ENCODE measurements at places on chromosomes 7 and 10.

DNA sequence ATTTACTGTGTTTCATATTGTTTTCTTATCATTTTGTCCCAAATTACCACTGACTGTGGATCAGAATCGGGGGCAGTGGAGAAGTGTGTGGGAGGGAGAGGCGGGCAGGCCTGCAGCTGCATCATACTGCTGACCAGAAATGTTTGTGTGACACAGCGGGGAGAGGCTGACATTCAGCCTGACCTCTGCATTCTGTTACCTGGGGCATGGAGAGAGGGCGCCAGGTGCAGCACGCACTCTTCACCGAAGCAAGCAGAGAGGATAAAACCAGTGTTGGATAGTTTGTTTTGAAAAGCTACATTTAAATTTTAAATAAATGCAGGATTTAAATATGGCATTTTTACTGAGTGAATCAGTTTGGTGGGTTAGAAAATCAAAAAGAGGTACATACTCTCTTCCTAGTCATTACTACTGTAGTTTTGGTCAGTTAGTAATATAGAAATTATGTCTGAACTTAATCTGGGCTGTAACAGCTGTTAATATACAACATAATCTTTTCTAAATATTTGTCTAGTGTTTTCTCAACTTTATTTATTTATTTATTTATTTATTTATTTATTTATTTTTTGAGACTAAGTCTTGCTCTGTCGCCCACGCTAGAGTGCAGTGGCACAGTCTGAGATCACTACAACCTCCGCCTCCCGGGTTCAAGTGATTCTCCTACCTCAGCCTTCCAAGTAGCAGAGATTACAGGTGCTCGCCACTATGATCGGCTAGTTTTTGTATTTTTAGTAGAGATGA is 8.8 kb upstream of the STMP1 start:
- DNase-seq: no peak

- DNase-seq: no peak
Measured at GRCh38 chr7:39451901-39452300, 114.3 kb upstream of the YAE1 start.

- DNase-seq: no peak
Measured at GRCh38 chr10:72276421-72277339, 3.0 kb downstream of the DDIT4 start.

GRCh38 chr7:138477581-138477980 is 17.5 kb downstream of the TRIM24 start:
- no peak for DNase-seq

DNA sequence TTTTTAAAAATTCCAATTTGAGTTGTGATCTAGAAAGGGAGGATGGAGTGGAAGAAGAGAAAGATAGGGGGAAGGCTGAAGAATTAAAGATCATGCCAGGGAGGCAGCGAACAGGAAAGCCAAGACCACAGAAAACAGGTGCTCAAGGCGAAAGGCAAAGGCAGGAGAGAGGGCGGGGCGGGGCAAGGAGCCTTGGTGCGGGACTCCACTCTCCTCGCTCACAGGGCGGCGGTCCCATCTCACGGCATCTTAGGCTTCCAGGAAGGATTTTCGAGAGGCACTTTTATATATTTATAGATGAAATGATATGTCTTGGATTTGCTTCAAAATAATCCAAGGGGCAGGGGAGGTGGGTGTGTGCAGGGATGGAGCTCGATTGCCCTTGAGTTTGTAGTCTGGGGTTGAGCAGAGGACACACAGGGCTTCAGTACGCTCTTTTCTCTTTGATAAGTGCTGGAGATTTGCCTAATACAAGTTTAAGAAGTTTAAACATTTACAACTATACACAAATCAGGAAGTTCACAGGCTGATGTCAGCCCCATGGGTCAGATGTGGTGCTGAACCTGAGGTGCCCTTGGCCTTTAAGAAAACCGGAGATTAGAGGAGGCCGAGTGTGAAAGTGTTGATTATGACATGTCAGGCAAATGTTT is 161.1 kb downstream of the PRKAG2 start:
- DNase-seq: no peak

DNA sequence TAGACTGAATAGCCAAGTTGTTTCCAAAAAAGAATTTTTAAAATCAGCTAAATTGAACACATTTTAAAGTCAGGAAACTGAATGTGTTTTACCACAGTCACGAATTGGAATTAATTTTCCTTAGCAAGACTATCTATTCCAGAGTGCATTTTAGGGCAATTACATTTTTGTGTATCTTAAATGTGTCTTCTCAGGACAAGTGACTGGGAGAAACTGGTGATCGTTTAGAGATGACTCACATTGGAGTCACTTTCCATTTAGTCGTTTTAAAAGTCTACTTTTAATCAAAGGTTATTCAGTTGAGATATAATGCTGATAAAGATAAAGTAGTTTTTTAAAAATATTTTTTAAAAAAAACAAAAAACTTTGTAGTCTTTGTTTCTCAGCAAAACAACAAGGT is 191.7 kb upstream of the SLC26A5 start:
- DNase-seq: no peak

DNA sequence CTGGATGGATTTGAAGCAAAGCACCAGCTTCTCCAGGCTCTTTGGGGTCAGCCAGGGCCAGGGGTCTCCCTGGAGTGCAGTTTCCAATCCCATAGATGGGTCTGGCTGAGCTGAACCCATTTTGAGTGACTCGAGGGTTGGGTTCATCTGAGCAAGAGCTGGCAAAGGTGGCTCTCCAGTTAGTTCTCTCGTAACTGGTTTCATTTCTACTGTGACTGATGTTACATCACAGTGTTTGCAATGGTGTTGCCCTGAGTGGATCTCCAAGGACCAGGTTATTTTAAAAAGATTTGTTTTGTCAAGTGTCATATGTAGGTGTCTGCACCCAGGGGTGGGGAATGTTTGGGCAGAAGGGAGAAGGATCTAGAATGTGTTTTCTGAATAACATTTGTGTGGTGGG is 14.2 kb downstream of the LEP start:
- no peak for DNase-seq

DNA sequence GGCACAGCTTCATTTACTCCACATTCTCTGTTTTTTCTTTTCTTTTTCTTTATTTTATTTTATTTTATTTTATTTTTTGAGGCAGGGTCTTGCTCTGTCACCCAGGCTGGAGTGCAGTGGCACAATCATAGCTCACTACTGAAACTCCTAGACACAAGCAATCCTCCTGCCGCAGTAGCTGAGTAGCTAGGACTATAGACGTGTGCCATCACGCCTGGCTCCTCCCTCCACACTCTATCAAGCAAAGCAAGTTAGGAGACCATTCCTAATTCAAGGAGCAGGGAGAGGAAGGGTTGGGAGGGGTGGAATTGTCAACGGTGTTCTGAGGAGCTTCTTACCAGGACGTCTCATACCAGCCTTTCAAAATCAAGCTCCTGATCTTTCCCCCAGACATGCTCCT is 52.4 kb downstream of the OAT start:
- DNase-seq: no peak

GRCh38 chr10:34484164-34484563 is 330.9 kb downstream of the PARD3 start:
- no peak for DNase-seq

DNA sequence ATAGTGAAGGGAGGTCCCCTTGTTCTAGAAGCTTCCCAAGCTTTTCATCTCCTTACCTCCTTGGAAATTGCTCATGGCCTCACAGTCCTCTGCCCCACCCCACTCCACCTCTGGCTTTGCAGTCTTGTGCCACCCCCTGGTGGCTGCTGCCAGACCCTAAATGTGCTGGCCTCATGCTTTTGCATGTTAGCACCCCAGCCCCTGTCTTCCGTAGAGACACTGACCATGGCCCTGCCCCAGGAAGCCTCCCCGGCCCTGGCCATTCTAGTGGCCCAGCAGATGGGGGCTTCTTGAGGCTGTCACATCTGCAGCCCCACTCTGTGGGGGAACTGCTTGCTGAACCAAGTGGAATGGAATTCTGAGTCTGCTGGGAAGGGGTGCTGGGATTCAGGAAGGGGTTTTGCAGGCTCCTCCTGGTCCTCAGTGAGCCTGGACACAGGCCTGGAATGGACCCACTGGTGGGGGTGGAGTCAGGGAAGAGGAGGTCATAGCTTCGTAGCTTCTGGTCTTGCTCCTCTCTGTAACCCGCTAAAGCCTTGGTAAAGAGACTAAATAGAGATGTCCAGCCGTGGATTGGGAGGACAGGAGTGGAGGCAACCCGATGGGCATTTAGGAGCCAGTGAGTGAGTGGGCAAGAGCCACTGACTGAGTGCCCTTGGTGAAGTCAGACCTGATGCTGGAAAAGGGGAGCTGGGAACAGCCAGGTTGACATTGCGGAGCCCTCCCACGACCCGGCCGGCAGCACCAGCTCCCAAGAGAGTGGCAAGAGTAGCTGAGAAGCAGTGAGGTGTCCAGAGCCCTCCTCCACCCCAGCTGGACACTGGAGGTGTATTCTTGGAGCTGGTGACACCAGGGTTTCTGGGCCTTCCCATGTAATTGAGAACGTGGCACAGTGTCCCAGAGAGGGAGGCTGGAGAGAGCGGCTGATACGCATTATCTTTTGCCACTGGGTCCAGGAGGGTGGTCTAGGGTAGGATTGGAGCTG is 20.9 kb downstream of the RAMP3 start:
- DNase-seq: no peak

GRCh38 chr7:66912195-66912594 is 8.8 kb upstream of the TMEM248 start:
- no peak for DNase-seq

DNA sequence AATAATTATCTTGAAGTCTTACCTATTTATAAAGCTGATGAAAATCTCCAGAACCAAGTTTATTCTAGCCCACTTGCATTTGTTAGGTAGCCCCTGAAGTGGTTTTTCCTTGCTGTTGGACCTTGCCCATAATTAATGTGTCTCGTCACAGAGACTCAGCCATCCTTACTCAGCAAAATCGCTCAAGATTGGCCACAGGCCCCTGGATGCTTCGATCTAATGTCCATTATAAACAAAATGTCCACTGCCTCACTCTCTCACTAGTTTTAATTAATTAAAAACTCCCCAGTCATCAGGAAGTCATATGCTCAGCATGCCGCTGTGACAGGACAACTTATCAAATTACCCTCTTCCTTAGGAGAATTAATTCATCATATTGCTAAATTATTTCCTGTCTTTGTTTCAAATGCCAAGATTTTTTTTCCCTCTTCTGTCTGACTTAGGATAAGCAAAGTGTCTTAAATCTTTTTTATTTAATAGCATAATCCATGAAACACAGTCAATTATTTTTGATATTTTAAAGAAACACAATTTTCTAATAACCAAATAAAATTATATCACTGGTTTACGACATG is 126.8 kb upstream of the PCLO start:
- DNase-seq: no peak

- DNase-seq: no peak
Measured at GRCh38 chr10:77854115-77854514, 72.4 kb downstream of the DLG5 start.

DNA sequence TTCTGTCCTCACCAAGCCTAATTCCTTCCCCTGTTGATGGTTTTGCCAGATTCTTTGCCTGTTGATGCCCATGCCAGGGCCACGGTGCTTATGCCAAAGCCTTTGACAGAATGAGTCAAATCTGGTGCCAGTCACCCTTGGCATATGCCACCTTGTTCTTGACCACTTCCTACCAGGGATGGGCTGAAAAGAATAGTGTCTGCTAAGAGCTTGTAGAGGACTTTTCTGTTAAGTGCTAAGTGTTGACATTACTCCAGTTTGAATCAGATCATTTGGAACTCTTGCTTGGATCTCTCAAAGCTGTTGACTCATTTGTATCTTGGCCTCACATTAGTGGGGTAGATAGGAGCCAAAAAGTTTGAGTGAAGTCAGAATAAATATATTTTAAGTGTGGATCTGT is 661.2 kb downstream of the AUTS2 start:
- DNase-seq: no peak

GRCh38 chr7:91240376-91240941 is 23.8 kb upstream of the FZD1 start:
- no peak for DNase-seq

GRCh38 chr10:123769647-123770046 is 103.5 kb downstream of the GPR26 start:
- no peak for DNase-seq

GRCh38 chr10:44724415-44725174 is 186.5 kb upstream of the TMEM72 start:
- DNase-seq: no peak

DNA sequence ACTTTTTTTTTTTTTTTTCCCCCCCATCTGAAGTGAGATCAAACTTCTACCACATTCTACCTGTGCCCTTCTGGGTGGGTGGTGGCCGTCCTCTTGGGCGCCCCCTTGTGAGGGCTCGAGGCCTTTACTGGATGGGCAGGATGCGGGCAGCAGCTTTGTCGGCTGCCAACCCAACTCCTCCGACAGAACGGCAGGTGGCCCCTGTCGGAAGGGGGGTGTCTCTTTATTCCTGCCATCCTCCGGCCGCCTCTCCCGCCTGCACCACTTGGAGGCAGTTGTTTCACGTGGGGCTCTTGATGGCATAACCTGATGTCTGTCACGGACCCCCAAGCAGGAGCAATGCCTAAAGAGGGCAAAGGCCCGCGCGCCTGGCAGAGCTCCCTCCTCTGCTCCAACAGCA is 31.0 kb downstream of the AMZ1 start:
- DNase-seq: no peak

DNA sequence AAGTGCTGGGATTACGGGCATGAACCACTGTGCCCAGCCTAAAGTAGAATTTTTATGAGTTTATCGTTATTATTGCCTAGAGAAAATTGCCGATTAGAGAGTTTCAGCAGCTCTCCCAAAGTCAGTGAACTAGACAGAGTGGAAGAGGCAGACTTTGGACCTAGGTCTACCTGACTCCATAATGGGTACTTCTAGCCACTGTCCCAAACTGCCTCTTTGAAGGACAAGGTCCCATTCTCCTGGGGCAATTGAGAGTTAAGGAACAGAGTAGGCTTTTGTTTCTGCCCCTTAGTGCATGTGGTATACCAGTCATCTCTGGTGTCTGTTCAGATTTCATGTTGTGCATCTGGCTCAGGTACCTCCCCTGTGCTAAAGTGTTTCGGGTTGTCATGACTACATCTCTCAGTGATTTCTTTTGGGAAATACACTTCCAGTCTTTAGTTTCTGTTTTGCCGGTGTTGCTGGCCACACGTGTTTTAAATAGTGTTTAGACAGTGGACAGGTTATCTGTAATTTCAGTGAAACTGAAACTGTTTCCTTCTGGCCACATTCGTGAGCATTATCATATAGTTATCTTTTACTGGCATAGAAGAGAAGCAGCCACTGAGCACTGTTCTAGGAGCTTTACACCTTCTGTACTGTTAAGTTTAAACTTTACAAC is 4.7 kb downstream of the TMEM236 start:
- no peak for DNase-seq

DNA sequence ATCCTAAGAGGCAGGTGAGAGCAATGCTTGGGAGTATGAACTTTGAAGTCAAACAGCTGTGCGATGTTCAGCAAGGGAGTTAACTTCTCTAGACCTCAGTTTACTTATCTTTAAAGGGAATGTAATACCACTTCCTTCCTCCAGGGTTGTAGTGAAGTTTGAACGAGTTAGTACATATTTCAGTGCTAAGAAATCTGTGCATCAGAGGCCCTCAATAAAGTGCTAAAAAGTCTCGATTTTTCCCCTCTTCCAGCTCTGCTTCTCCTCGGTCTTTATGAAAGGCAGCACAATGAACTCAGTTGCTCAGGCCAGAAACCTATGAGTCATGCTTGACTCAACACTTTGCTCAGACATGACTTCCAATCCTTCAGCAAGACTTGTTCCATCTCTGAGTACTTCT is 418.9 kb downstream of the MDFIC start:
- no peak for DNase-seq

GRCh38 chr7:23467291-23467805 is 2.9 kb downstream of the IGF2BP3 start:
- DNase-seq: no peak
